ENCODE measurements at places on chromosomes 5 and 9. TPM values are rescaled to one million over a fixed set of nuclear protein-coding genes. Genes with fewer than 3 reads are reported as not detected.

Gene REEP2
- 5.3 TPM for polyA plus RNA-seq

Gene ADAMTSL1
- 15.0 TPM for polyA plus RNA-seq

Gene PCDHGA2
- polyA plus RNA-seq: 1.9 TPM

Gene DND1
- 1.2 TPM for polyA plus RNA-seq

Gene STOML2
- polyA plus RNA-seq: 206 TPM

Gene SLCO4C1
- polyA plus RNA-seq: not detected

Gene PCDHGC4
- 0.25 TPM for polyA plus RNA-seq

Gene SHISAL2B
- polyA plus RNA-seq: not detected

Gene PCDHGB3
- polyA plus RNA-seq: 1.8 TPM

Gene GARIN3
- not detected for polyA plus RNA-seq

Gene ST8SIA4
- 4.5 TPM for polyA plus RNA-seq

Gene STPG3
- polyA plus RNA-seq: not detected

Gene NEURL1B
- 0.44 TPM for polyA plus RNA-seq

Gene MSX2
- polyA plus RNA-seq: not detected

Gene P4HA2
- 58.7 TPM for polyA plus RNA-seq

Gene ANKRD31
- polyA plus RNA-seq: not detected

Gene CRB2
- not detected for polyA plus RNA-seq

Data from endothelial cell of umbilical vein (primary cell).